ENCODE measurements at places on chromosomes 1 and 21.

DNA sequence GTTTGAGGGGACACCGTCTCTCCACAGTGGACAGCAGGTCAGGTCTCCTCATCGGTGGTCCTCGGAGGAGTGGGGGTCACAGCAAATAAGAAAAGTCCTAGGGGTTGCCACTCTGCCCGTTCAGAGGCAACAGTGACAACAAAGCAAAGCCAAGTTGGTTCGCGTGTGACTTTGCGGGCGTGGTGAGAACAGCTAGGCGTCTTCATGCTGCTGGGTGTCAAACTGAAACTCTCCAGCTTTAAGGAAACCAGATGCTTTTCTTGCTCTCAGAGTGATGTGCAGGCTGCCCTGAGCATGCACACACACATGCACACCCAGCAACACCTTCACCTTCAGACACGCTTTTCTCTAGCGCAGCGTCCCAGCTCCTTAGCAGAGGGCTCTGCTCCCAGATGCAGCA lies 70.1 kb upstream of the ARHGEF16 start:
- DNase-seq, result no peak

DNA sequence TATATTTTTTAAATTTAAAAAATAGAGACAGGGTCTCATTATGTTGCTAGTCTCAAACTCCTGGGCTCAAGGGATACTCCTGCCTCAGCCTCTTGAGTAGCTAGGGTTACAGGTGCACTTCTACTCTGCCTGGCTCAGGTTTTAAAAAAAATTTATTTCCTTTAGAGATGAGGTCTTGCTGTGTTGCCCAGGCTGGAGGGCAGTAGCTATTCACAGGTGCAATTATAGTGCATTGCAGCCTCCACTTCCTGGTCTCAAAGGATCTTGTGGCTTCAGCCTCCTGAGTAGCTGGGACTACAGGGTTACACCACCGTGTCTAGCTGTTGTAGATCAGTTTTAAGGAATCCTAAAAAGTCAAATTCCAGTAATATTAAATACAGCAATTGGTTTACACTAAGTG lies 5.0 kb downstream of the RNF11 start:
- DNase-seq, result no peak

- no peak for DNase-seq
These were observed 54.4 kb downstream of the SNRPE start for GRCh38 chr1:203915811-203916210.

GRCh38 chr1:26111530-26112406 lies at the start of gene PDIK1L:
PDIK1L (plus strand) TSS chr1:26111824; CDS start chr1:26114309, 2,485 bp downstream.
- peak; percentile 81 for DNase-seq

GRCh38 chr1:43530483-43531106 lies at the start of gene PTPRF:
PTPRF (plus strand) TSS chr1:43530883; CDS start chr1:43545076, 14,193 bp downstream.
- DNase-seq, result no peak
